ENCODE measurements at places on chromosomes 13 and 19.

DNA sequence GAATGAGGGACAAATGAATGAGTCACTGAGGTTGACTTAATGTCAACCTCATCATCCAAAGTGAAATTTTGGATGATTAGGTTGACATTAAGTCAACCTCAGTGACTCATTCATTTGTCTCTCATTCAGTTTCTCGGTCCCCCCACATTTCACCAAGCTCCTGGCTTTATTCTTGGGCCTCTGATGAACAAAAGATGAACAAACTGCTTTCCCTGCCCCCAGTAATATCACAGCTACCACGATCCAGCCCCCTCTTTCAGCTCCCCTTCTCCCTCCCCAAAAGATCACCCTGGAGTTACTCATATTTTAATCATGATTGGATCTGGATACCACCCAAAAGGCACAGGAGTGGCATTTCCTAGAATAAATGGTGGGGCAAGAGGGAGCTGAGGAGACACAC, 10.8 kb downstream of the CEACAM18 start:
- no peak for DNase-seq

GRCh38 chr19:13121551-13122274, 3.6 kb downstream of the NACC1 start:
- DNase-seq = no peak

- no peak for DNase-seq
These were observed 29.5 kb downstream of the PLA2G4C start for GRCh38 chr19:48081106-48081505.

- DNase-seq = peak; percentile 39
These were observed 822 bp upstream of the ZNF274 start for GRCh38 chr19:58181902-58182576.

DNA sequence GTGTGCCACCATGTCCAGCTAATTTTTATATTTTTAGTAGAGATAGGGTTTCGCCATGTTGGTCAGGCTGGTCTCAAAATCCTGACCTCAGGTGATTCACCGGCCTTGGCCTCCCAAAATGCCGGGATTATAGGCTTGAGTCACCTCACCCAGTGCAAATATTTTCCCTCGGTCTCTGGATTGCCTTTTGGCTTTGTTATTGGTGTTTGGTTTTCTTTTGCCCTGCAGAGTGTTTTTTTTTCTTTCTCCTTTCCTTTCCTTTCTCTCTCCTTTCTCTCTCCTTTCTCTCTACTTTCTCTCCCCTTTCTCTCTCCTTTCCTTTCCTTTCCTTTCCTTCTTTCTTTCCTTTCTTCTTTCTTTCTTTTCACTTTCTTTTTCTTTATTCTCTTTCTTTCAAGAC, 33.2 kb downstream of the KDM4B start:
- DNase-seq = no peak

GRCh38 chr13:96982672-96983071, 11.6 kb downstream of the OXGR1 start:
- no peak for DNase-seq

GRCh38 chr13:39462428-39462827, 140.6 kb downstream of the LHFPL6 start:
- DNase-seq = no peak

- DNase-seq = no peak
These were observed 492.9 kb downstream of the PCDH20 start for GRCh38 chr13:60922576-60923231.

GRCh38 chr19:33551676-33552075, 30.1 kb upstream of the PEPD start:
- DNase-seq = no peak

- no peak for DNase-seq
These were observed 5.1 kb upstream of the CA11 start for GRCh38 chr19:48650974-48651682.

GRCh38 chr13:50428183-50428877, 413.1 kb downstream of the KCNRG start:
- no peak for DNase-seq

GRCh38 chr19:6925386-6925785, 38.0 kb downstream of the ADGRE1 start:
- no peak for DNase-seq

DNA sequence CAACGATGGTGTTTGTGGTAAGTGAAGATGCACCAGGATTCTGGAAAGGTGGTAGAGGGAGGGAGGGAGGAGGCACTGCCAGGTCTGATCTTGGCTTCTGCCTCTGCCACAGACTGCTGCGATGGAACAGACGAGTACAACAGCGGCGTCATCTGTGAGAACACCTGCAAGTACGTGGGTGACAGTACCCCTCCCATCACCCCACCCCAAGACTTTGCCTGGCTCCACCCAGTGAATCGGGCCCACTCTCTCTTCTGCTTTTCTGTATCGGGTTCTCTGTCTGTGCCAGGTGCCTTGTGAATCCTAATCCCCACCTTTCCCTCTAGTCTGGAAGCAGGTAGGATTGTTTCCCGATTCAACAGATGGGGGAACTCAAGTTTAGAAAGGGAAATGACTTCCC, 2.5 kb downstream of the PRKCSH start:
- DNase-seq = no peak

DNA sequence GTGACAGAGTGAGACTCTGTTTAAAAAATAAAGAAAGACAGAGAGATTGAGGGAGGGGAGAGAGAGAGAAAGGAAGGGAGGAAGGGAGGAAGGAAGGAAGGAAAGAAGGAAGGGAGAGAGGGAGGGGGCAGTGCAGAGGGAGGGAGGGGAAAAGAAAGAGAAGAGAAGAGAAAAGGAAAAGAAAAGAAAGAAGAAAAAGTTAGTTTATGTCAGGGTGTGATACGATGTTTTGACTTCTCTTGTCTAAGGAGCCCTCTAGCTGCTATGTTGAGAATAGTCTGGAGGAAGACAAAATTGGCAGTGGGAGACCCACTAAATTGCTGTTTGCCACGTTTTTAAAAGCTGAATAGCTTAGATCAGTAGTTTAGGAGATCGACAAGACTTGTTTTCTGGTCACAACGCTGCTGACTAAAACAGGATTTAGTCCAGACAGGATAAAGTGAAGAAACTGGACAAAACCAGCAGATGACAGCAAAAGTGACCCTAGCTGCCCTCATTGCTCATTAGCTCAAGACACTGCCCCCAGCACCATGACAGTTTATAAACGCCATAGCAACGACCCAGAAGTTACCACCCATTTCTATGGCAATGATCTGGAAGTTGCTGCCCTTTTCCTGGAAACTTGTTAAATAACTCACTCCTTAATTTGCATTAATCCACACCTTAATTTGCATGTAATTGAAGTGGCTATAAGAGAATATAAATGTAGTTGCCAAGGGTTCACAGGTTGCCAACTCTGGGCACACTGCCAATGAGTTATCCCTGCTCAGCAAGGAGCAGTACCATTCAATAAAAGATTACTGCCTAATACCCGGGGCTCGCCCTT, 11.1 kb downstream of the TEX101 start:
- no peak for DNase-seq

- DNase-seq = no peak
These were observed 5.4 kb downstream of the SMAD9 start for GRCh38 chr13:36914648-36915047.

- DNase-seq = peak; percentile 81
These were observed 46.9 kb downstream of the KLF2 start for GRCh38 chr19:16371540-16371986.

DNA sequence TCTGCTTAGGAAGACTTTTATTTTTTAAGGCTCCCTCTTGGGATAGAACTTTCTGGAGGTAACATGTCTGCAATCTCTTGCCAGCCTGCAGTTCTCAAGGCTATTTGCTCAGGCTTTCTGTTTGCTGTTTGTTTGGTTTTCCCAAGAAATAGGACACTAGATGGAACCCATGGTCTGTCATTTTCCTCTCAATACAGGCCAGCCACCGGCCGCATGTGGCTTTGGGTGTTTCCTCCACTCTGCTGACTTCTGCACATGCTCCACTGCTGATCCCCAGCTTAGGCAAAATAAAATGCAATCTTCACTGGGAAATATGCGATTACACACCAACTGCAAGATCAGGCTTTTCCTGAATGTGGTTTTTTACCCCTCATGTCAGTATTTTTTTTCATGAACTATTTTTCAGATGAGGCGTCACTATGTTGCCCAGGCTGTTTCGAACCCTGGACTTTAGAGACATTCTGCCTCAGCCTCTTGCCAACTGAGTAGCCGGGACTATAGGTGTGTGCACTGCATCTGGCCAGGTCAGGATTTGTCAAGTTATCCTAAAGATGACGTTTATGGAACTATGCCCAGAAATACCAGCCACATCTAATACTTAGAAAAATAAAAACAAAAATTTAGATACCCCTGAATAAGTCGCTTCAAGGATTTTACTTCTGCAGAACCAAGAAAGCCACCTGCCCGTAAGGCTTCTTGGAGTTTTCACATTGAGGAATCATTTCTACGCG, 94.3 kb upstream of the PABPC3 start:
- DNase-seq = no peak

DNA sequence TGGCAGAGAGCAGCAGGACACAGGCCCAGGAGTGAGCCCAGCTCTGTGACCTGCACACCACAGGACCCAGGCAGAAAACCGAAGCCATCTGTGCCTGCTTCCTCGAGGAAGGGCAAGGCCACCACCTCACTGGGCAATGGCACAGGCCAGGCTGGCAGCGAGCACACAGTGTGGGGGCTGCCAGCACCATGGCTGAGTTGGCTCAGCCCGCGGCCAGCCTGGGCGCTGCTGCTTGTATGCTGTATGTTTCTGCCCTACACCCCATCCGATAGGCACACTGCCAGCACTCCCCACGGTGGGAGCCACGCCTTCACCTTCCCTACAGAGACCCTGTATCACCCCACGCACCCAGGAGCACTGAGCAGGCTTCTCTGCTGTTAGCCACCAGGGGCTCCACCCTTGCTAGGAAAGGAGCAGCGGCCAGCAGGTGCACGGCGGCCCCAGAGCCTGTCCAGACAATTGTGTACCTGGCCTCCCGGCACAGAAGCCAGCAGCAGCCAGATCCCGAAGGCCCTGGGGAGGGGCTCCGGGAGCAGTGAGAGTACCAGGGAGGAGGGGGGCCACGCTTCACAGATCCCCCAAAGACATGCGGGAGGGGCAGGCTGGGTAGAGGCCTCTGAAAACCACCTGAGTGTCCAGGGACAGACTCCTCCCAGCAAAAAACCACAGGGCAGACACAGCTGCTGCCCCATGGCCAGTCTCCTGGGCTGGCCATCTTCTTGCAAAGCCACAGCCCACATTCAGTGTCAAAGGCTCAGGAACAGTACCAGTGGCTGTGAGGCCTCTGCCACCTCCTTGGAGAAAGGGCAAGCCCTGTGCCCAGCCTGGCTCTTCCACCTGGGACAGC, 56.1 kb downstream of the MLLT1 start:
- no peak for DNase-seq

- no peak for DNase-seq
These were observed 2.8 kb downstream of the BRME1 start for GRCh38 chr19:13902993-13903555.

- no peak for DNase-seq
These were observed 1635.2 kb downstream of the EFNB2 start for GRCh38 chr13:104900191-104900817.

DNA sequence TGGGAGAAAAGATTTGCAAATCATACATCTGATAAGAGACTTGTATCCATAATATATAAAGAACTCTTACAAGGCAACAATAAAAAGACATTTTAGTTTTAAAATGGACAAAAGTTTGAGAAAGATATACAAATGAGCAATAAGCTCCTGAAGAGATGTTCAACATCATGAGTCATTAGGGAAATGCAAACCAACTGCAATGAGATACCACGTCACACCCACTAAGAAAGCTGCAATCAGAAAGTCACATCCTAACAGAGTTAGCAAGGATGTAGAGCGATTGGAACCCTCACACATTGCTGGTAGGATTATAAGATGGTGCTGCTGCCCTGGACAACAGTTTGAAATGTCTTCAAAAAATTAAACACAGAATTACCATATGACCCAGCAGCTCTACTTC, 50.3 kb downstream of the GSX1 start:
- no peak for DNase-seq

DNA sequence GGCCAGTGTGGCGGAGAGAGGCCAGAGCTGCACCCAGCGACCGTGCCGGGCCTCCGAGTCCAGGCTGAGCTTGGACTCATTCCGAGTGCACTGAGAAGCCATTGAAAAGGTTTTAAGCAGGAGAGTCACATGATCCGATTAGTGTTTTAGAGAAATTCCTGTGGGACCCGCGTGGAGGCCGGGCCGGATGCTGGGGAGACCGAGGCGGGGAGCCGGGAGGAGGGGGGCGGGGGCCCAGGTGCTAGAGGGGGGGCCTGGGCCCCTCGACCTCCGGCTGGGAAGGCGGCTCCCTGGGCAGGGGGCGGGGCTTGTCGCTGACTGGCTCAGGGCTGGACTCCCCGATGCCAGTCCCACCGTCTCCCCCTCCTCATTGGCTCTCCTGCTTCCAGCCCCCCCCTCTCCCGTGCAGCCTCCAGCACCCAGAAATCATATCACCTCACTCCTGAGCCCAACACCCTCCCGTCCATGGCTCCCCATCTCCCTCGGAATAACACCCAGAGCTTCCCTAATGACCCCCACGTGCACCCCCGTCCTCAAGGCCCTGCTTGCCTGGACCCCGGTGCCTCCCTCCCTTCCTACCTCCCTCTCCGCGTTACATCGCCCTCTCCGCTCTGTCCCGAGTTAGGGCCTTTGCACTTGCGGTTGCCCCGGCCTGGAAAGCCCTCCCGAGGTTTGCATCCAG, 5.2 kb upstream of the ZNF579 start:
- peak; percentile 41 for DNase-seq

DNA sequence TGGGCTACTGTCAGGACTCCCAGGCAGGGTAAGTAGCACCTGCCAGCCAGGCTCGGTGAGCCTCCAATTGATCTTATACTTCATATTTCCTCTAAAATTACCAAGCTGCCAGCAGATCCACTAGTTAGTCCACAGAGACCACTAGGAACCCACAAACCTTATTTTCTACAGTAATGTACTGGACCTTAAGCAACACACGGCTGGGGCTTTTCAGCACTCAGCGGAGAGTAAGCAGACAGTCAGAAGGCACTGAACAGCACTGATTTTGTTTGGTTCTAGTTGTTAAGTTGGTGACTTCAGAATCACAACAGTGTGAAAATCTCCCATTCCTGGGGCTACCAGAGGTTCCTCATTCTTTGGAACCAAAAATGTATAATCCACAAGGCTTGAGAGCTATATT, 56.1 kb downstream of the MRPL57 start:
- no peak for DNase-seq

GRCh38 chr13:29458419-29458818, 137.1 kb downstream of the SLC7A1 start:
- no peak for DNase-seq

GRCh38 chr19:39677961-39678889, 22.5 kb downstream of the LGALS16 start:
- DNase-seq = no peak

Data from stimulated activated CD4-positive, alpha-beta T cell treated with anti-CD3 and anti-CD28 coated beads, Interleukin-1b, Interleukin-23, amount 100 ng/mL, for 1 hour (primary cell).